ENCODE measurements at places on chromosomes 3 and 15.

DNA sequence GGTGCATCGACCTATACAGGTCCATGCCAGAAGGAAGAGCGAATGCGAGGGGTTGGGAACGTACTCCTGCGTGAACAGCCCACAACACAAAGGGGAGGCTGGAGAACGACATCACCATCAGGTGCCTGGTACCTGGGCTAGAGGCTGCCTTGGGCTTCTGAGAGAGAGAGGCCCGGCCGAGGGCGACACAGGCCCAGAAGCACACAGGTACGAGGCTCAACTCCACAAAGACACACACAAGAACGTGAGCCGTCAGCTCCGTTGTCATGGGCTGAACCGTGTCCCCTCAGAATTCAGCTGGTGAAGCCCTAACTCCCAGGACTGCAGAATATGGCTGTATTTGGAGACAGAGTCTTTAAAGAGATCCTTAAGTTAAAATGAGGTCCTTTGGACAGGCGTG lies 134.3 kb downstream of the ATP10A start:
- no peak for DNase-seq

GRCh38 chr3:119571230-119571629 lies 8.1 kb upstream of the ADPRH start:
- DNase-seq: no peak

GRCh38 chr3:129622226-129622874 lies 15.9 kb upstream of the PLXND1 start:
- DNase-seq: no peak

GRCh38 chr3:159950156-159950898 lies 38.3 kb upstream of the IL12A start:
- no peak for DNase-seq

GRCh38 chr3:98482717-98483482 lies 14.6 kb upstream of the OR5K2 start:
- DNase-seq: no peak

DNA sequence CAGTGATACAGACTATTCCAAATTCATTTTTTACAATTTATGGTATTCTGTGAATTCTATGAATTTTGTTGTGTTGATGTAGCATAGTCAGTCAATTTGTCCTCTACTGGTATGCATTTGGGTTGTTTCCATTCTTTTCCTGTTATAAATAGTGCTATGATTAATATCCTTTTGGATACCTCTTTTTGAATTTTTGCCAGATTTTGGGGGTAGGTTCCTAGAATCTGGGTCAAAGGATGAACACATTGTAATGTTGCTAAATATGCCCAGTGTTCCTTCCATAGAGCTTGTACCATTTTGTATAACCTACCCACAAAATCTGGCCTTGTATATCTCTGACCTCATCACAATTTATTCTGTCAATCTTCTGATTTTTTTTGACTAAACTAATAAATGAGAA lies 44.4 kb upstream of the C3orf38 start:
- no peak for DNase-seq

DNA sequence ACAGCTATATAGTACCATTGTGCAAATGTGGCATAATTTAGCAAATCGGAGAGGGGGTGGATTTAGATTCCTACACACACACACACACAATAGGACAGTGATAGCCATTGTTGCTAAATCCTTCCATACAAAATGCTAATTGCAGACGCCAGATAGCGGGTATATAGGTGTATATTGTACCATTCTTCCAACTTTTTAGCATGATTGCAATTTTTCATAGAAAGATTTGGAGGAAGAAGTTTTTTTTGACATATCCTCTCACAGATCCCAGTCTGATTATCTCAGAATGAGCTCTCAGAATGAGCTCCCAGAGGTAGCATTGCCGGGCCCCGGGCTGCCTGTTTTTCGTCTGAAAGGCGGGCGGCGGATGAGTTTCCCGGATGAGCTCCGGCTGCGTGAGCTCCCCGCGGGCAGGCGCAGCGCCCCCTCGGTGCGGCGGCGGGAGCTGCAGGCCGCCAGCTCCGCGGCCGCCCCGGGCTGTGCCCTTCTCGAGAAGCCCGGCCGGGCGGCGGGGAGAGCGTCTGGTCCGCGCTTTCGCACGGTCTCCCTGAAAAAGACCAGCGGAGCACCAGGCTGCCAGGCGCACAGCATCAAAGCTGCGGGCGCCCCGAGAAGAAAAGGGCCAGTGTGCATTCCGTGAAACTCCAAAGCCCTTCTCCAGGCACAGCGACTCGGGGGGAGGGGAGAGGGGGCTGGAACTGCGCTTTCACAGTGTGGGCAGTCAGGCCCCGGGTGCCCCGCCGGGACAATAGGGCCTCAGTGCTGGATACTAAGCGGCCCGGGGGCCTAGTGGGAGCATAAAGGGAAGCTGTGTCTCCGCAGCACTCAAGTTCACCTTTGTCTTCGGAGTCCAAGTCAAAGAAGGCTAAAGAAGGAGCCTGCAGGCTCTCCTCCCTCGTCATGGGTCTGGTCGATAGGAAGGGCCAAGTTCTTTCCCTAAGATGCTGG lies 12.0 kb upstream of the SHC4 start:
- DNase-seq: peak; percentile 31

DNA sequence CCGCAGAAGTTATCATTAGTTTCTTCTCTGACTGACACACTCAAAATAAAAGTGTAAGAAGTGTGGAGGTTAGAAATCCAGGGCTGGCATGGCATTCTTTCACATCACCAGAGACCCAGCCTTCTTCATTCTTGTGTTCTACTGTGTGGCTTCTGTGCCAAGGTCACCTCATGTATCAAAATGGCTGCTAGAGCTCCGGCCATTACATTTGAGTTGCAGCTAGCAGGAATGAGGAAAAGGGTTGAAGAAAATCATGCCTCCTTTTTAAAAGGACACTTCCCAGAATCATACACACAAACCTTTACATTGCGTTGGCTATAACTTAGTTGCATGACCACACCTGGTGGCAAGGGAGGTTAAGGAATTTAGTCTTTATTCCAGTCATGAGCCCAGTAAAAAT lies 345.6 kb upstream of the PROK2 start:
- DNase-seq: no peak

DNA sequence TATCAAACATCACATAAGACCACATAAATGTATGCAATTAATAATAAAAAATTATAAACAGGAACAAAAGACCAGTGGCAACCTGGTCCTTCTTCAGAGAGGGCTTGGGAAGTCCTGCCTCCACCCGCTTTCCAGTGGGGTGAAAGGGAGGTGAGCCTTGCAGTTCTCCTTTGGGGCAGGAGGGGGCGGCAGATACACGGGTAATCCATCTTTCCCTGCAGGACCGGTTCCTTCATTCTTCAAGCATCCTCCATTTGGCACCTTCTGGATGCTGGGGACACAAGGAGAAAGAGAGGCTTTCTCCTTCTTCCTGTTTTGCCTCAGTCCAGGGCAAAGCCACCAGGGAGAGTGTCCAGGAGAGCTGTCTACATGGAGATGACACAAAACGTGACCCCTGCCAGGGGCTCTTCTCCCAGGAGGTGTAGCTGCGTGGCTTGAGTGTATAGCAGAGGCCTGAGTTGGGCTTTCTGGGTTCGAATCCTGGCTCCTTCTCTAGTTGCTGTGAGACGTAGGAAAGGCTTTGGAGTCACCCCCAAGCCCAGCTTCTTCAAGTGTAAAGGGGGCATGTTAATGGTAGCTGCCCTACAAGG lies 23.2 kb downstream of the RPLP1 start:
- no peak for DNase-seq

- DNase-seq: no peak
Observed at GRCh38 chr3:48155122-48155521, 33.1 kb downstream of the CDC25A start.

GRCh38 chr3:29557825-29558224 lies 277.0 kb downstream of the RBMS3 start:
- no peak for DNase-seq

- DNase-seq: no peak
Observed at GRCh38 chr15:94075349-94075748, 156.0 kb upstream of the MCTP2 start.

DNA sequence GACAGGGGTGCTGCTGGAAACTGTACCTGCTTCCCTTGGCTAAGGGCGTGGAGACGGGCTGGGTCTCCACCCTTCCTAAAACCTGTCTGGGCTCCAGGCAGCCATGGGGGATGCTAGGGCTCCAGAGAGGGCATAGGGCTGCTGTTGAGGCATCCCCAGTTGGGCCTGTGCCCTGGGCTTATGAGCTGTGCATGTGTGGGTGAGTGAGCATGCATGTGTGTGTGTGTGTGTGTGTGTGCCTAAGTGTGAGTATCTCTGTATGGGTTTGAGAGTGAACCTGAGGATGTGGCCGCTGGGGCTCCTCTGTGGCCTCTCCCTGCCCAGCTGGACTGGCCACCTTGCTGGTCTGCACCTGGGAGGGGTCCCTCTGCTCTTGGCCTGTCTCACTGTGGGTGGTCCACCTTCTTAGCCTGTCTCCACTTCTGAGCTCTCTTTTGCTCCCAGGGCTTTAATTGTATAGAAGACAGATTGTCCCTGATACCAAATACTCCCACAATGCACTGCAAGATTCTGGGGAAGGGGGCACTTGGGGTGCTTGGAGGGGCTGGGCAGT lies 11.9 kb upstream of the TMEM115 start:
- no peak for DNase-seq

DNA sequence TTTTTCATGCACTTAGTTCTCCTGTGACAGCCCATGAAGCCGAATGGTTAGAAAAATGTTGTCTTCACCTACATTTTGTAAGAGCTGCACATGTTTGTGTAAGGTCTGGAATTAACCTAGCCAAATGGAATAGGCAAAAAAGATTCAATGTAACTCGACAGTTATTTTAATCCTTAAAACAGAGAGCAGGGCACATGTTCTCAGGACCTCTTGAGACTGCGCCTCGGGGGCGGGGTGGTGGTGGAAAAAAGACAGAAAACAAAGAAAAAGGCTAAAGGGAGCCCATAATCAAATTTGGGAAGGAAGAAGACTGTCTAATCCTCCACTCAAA lies 702 bp upstream of the CSNK1G1 start:
- no peak for DNase-seq

Data from NCI-H446 (cell line).